Pancreas (tissue), 10 donors: ENCODE measurements at places on chromosomes 5 and 9. TPM values are rescaled to one million over a fixed set of nuclear protein-coding genes. Genes with fewer than 3 reads are reported as not detected.

GRCh38 chr5:170028124-170028523, 47.8 kb upstream of the INSYN2B start:
- no peak overlapping the region for H3K4me3 ChIP-seq
- H3K27me3 ChIP-seq, result no peaks in the 10 kb centered on the region
- no peaks in the 10 kb centered on the region for H3K36me3 ChIP-seq
- no peak overlapping the region for H3K27ac ChIP-seq

DNA sequence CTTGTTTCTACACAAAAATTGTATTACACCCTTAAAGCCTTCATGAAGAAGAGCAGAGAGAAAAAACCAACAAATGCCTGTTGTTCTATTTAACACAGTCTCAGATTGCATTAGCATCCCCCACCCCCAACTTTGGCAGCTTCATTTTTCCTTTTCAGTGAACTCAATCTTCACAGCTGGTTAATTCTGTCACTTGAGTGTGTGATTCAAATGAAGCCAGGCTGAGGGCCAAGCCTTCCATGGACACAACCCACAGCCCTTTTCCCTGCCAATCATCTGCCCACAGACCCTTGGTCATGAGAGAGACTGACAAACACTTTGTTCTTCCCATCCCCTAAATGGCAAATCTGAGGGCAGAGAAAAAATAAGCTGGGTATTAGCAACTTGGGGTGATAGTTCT, 217.5 kb upstream of the NMUR2 start:
- no peak overlapping the region for H3K27ac ChIP-seq
- DNase-seq, result no peak
- H3K36me3 ChIP-seq, result no peaks in the 10 kb centered on the region
- no peaks in the 10 kb centered on the region for H3K4me1 ChIP-seq

Gene LCN1
- not detected for polyA plus RNA-seq

GRCh38 chr5:138573949-138574670, 1.1 kb downstream of the HSPA9 start:
- H3K36me3 ChIP-seq, result peaks cover 7% of the 10 kb centered on the region
- no peaks in the 10 kb centered on the region for H3K27me3 ChIP-seq
- peak overlapping the region; percentile 97 for H3K4me3 ChIP-seq
- no peak overlapping the region for H3K27ac ChIP-seq
- DNase-seq, result no peak

DNA sequence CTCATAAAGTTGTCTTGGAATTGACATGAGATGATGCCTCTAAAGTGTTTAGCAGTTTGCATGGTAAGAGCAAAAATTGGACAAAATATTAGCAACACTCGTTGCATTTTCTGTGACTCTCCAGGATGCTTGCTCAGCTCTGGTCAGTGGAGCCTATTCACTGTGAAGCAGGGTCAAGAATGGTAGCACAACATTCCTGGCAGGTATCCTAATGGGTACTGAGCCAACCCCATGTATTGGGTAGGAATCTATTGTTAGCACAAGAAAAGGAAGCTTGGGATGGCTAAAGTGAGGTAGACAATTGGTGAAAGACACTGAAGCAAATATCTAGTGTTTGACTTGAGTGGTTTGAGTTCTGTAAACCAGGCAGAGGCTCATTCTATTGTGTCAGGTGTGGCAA, 10.4 kb upstream of the ACTBL2 start:
- no peak for DNase-seq
- no peaks in the 10 kb centered on the region for H3K27me3 ChIP-seq
- H3K4me3 ChIP-seq, result no peak overlapping the region
- no peaks in the 10 kb centered on the region for H3K36me3 ChIP-seq
- no peaks in the 10 kb centered on the region for H3K4me1 ChIP-seq

GRCh38 chr9:6106711-6107339, 91.4 kb upstream of the RANBP6 start:
- no peak overlapping the region for H3K4me3 ChIP-seq
- no peaks in the 10 kb centered on the region for H3K4me1 ChIP-seq
- H3K27me3 ChIP-seq, result no peaks in the 10 kb centered on the region
- DNase-seq, result no peak

Gene CCDC69
- polyA plus RNA-seq, result 29.4 TPM

DNA sequence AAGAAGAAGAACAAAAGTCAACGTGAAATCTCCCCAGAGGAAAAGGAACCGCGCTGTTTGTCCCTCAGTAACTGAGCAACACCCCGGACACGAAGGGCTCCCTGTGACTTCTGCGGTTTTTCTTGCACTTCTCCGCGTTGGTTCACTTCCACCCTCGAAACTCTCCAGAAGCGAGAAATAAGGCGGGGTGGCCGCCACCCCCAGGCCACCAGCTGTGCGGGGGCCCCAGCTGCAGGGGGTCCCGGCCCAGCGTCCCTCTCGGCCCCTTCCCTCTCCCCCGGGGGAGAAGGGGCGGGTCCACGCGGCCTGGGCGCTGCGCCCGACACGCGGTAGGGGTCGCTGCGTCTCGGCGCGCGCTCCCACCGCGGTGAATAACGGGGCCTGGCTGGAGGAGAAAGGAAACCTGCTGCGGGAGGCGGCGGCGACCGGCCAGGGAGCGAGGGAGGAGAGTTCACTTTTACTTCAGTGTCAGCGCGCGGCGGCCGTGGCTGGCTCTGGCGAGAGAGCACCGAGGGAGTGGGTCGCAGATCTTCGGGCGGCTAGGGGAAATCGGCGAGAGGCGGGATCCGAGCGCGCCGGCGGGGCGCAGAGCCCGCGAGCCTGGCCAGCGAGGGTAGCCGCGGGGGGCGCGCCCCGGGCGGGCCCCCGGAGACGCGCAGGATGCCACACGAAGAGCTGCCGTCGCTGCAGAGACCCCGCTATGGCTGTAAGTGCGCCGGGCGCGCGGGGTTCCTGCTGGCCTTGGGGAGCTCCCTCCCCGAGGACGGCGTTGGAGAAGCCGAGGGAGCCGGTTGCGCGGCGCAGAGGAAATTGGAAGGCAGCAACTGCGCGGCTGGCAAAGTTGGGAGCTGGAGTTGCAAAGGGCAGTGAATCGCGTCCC, at the start of gene IQGAP2:
Gene IQGAP2 (plus strand): TSS at position 400 of the 880 bp plus-strand sequence. CDS start 261 bp downstream, at position 661.
- peak; percentile 84 for DNase-seq
- peak within 1 kb of the TSS; percentile 79 for H3K4me3 ChIP-seq
- H3K36me3 ChIP-seq, result no peaks in the 10 kb centered on the region
- peak within 1 kb of the TSS; percentile 97 for H3K27ac ChIP-seq
- no peaks in the 10 kb centered on the region for H3K27me3 ChIP-seq
- peaks cover 21% of the 10 kb centered on the region for H3K4me1 ChIP-seq

- DNase-seq, result no peak
- no peaks in the 10 kb centered on the region for H3K36me3 ChIP-seq
- H3K27me3 ChIP-seq, result no peaks in the 10 kb centered on the region
- H3K4me1 ChIP-seq, result no peaks in the 10 kb centered on the region
Observed at GRCh38 chr5:137734331-137734730, 1.6 kb downstream of the KLHL3 start.

GRCh38 chr9:11149065-11149464, 536.3 kb upstream of the PTPRD start:
- DNase-seq, result no peak
- H3K27ac ChIP-seq, result no peak overlapping the region
- H3K4me1 ChIP-seq, result no peaks in the 10 kb centered on the region
- no peak overlapping the region for H3K4me3 ChIP-seq
- H3K36me3 ChIP-seq, result no peaks in the 10 kb centered on the region

DNA sequence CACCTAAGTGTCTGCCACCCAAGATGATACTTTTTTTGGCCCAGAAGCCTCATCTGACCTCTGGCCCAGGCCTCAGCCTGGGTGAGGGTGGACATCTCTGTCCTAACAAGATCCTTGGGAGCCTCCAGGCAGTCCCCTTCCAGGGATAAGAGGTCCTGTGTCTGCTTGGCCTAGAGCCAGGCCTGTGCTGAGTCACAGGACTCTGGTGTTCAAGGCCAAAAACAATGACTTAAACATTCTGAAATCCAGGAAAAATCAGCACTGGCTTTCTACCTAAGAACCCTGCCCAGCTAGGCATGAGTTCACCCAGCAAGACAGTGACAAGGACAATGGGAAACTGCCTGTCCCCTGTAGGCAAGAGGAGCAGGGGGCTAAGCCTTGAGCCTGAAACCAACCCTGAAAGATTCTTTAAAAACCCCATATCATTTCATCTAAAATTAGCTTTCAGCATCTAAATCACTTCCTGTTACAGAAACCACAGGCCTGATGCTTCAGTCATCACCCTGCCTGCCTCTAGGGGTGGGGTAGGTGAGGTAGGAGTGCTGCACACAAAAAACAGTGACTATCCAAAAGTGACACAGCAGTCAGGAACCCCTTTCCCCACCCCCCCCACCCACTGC, 29.9 kb downstream of the CSF2 start:
- no peaks in the 10 kb centered on the region for H3K27me3 ChIP-seq
- DNase-seq, result peak; percentile 80
- no peaks in the 10 kb centered on the region for H3K36me3 ChIP-seq
- no peaks in the 10 kb centered on the region for H3K4me1 ChIP-seq
- H3K4me3 ChIP-seq, result no peak overlapping the region

GRCh38 chr5:117188211-117188610, 613.6 kb upstream of the SEMA6A start:
- H3K27me3 ChIP-seq, result no peaks in the 10 kb centered on the region
- no peak overlapping the region for H3K27ac ChIP-seq
- no peaks in the 10 kb centered on the region for H3K36me3 ChIP-seq
- H3K4me1 ChIP-seq, result no peaks in the 10 kb centered on the region

Gene ADGRV1
- 3.9 TPM for polyA plus RNA-seq

- no peaks in the 10 kb centered on the region for H3K36me3 ChIP-seq
- peak; percentile 77 for DNase-seq
- no peaks in the 10 kb centered on the region for H3K4me1 ChIP-seq
- no peak overlapping the region for H3K27ac ChIP-seq
- no peaks in the 10 kb centered on the region for H3K27me3 ChIP-seq
Observed at GRCh38 chr5:122999947-123000563, 36.5 kb downstream of the PPIC start.

DNA sequence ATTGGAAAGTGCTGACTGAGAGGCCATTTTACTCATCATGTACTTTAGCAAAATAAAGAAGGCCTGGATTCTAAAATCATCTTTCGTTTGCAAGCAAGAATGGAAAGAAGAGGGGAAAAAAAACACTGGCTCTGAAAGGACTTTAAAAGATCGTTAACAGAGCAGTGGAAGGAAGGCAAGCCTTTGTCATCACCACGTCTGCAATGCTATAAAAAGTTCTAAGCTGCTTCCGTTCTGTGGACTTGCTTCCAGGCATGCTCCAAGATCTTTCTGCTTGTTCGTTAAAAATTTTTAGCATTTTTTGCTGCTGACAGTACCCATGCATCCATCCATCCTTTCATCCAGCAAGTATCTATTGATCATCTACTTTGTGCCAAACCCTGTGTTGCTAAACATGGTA, 226.5 kb downstream of the GABBR2 start:
- no peak overlapping the region for H3K27ac ChIP-seq
- no peak overlapping the region for H3K4me3 ChIP-seq
- no peak for DNase-seq
- no peaks in the 10 kb centered on the region for H3K4me1 ChIP-seq
- no peaks in the 10 kb centered on the region for H3K36me3 ChIP-seq
- no peaks in the 10 kb centered on the region for H3K27me3 ChIP-seq

Gene C5orf34
- 0.27 TPM for polyA plus RNA-seq
